ENCODE measurements at places on chromosomes 1 and 21.

DNA sequence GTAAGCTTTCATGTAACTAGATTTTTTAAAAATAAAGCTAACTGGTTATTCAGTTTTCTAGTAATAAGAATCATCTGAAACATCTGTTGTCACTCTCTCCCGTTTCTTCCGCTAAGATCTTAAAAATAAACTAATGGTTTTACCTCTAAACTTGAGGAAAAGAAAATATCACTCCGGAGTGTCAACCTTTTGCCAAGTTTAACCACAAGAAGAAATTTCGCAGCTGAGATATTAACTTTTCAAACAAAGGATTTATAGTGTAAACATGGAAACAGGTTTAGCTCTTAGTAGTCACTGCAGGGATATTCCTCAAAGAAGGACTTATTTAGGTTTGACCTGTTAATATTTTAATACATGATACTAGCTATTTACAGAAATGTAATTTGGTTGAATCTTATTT lies 954.9 kb downstream of the ADGRL2 start:
- no peak for DNase-seq

GRCh38 chr1:62800825-62801306 lies 16.9 kb downstream of the ATG4C start:
- no peak for DNase-seq

GRCh38 chr1:20324704-20325406 lies 34.2 kb downstream of the VWA5B1 start:
- DNase-seq: no peak

- no peak for DNase-seq
Observed at GRCh38 chr1:214187121-214187900, 93.6 kb upstream of the SMYD2 start.

DNA sequence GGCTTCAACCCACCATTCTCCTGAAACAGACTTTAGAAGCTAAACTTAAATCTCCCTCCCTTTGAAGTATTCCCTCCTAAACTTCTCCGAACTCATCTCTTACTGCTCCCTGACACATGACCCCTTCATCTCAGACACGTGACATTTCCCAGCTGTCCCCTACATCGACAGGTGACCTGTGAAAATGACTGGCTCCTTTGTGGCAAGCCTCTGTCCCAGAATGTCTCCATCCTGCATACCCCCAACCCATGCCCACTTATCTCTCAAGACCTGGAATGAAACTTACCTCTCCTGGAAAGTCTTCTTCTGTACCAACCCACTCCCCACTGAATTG lies 4.2 kb downstream of the FMOD start:
- DNase-seq: no peak

- no peak for DNase-seq
Observed at GRCh38 chr1:9269721-9270120, 23.0 kb upstream of the SPSB1 start.

DNA sequence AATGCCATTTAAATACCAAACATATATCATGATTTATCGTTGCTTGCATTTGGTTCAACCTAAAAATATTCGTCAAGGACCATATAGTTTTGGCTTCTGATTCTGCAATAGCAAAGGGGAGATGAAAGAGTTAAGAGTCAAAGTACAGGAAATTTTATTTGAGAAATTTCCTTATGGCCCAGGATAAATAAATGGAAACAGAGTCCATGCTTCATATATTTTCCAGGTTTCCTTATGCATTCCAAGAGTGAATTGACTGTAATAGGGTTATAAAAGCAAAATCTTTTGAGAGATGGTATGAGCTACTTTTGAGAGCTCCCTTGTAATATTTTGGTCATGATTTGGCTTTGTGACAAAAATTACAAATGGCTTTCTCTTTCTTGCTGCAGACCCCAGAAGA lies 140.1 kb downstream of the HMCN1 start:
- DNase-seq: no peak

DNA sequence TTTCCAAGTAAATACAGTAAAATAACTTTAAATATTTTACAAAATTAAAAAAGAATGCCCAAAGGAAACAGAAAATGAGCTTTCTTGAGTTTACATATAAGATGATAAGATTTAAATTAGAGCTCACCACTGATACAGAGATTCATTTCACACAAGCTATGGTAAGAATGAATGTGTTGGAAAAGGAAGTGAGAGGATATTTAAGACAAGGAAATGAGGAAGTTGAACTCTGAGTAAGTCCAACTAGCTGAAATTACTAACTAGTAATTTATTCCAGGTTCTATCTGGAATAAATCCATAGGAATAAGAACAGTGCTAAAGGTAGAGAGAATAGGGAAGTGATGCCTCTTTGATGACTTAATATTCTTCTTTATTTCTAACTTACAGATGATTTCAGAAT lies 42.4 kb downstream of the FNBP1L start:
- DNase-seq: no peak

DNA sequence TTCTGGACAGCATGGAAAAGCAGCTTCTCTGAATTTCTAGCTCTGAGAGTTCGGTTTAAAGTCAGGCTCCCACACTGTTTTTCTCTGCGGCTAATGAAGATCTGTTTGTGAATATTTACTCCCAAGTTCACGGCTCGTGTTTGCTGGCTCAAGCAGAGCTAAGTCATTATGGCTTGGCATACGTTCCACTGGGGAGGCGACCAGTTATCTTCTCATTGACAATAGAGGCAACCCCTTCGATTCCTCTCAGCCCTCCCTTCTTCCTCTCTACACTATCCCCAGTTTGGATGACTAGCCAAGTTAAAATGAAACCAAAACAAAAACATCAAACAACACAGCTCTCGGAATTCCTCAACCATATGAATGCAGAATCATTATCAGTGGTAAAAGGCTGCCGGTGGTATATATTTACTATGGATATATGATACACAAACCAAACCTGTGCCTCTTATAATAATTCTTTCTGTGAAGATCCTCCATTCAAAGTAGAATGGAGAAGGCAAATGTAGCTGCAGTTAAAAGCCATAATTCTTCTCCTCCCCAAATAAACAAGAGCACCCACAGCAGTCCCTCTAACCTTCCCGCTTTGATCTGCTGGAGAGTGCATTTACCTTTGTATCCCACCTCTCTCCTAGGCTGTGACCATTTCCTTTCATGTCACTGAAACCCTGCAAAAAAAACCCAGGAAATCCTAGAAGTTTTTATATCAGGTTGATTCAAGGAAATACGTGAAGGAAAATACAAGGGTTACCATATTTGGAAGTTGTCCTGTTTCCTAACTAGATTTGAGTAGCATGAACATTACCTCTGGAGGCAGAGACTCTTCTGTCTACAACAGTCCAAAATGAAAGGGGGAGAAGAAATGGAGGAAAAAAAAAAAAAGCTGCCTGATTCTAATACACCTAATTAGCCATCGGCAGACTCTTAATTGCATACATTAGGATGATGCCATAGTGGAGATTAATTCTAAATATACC lies 108.3 kb upstream of the USH2A start:
- DNase-seq: no peak

DNA sequence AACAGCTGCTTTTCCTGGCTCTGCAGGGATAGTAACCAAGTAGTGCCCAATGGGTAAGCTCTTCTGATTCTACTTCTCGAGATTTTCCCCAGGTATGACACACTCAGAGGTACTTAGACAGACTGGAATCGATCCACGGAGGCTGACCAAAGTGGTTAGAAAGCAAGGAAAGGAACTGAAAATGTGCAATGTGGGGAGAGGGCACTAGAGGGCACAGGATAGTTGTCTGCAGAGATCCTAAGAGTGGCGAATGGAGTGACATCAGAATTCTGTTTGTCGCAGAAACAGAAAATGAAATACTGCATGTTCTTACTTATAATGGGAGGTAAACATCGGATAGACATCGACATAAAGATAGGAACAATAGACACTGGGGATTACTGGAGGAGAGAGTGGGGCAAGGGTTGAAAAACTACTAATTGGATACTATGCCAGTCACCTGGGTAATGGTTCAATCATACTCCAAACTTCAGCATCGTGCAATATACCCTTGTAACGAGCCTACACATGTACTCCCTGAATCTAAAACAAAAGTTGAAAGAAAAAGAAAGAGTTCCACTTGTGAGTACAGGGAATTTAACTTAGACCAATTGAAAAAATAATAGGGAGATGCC lies 23.3 kb downstream of the CYP2J2 start:
- peak; percentile 30 for DNase-seq

DNA sequence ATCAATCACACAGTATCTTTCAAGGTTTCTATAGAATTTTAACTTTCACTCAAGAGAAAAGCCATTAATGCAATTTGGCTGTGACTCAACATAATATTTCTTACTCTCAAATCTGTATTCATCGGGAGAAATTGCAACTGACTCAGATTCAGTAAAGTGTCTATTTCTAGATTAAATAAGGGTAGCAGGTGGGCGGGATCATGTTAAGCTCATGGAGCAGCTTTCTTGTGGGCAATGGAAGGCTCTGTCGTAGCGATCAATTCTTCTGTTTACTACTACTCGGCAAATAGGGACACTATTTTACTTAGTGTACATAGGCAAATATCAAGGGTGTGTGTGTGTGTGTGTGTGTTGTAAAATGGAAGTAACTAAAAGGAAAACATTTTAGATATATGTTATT lies 423.6 kb upstream of the NEGR1 start:
- DNase-seq: no peak

DNA sequence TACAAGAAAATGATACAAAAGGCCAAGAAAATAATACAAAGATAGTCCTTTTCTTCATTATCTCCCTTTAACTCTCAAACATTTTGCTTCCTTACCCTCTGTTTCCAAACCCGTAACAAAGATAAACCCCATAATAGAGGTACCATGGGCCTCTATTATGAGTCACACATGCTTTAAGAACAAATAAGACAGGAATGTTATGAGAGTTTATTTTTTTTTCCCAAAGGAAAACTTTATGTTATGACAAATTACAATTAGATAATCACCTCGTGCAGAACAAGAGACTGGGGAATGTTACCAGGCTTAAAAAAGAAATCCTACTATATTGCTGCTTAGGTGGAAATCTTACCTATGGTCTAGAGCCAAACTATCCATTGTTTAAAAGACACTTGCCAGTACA lies 272.0 kb downstream of the BRINP3 start:
- no peak for DNase-seq

GRCh38 chr1:212290608-212291007 lies 5.4 kb downstream of the PPP2R5A start:
- DNase-seq: no peak

DNA sequence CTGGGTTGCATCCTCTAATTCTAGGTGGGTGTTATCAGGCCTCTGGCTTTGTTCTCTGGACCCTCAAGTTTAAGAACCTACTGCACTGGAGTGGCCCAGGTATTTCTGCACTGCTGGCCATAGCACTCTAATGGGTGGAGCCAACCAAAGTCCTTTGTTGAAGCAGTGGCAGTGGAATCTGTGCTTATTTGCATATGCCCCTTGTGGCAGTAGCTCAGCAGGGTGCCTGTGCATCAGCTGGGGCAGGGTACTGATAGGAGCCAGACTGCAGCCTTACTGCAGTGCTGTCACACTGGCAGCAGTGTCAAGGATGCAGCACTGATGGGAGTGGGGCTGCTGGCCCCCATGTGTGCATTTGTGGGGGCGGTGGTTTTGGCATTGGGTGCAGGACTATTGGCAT lies 660.6 kb downstream of the LRRIQ3 start:
- no peak for DNase-seq

- DNase-seq: no peak
Observed at GRCh38 chr21:27422435-27422834, 455.5 kb upstream of the ADAMTS5 start.

- DNase-seq: no peak
Observed at GRCh38 chr1:196501760-196502428, 106.3 kb downstream of the KCNT2 start.

DNA sequence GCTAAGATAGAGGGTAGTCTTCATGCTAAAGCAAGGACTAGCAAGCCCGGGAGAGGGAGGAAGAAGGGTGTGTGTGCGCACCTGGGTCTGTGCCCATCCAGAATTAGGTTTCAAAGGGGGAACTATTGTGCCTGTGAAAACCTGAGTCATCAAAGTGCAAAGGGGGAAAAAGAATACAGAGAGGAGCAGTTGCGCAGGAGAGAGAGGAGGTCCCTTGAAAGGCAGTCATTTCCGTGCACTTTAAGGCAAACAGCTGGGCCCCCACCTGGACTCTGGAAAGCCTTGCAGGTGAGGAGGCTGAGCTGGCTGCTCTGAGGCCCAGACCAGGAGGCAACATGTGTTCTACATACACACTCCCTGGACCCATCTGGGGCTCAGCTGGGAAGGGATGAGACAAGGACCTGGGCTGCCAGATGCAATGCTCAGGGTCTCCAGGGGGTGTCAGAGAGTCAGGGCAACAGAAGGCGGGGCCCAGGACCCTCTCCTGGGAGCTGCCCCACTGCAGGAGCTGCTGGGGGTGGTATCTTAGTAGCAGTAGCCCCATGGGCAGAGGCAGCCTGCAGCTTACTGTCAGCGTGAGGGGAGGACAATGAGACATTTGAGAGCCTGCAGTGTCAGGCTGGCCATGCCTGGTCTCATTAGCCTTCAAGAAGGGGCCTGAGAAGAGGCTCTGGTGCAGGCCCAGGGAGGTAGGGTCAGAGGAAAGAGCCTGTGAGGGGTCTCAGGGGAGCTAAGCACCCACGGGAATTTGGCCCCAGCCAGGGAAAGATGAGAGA lies 14.3 kb downstream of the PROK1 start:
- DNase-seq: no peak

DNA sequence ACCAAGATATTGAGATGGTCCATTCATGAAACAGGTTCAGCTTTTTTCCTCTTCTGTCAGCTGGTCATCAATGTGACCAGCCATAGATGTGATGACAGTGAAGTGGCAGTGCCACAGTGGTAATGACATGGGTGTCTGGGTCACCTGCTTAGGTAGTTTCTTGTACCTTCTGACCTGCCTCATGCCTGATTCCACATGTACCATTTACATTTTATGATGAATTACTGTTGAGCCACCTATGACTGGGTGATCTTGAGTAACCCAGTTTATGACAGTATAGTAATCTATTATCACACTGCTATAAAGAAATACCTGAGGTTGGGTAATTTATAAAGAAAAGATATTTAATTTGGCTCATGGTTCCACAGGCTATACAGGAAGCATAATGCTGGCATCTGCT lies 45.7 kb downstream of the RGSL1 start:
- DNase-seq: no peak

DNA sequence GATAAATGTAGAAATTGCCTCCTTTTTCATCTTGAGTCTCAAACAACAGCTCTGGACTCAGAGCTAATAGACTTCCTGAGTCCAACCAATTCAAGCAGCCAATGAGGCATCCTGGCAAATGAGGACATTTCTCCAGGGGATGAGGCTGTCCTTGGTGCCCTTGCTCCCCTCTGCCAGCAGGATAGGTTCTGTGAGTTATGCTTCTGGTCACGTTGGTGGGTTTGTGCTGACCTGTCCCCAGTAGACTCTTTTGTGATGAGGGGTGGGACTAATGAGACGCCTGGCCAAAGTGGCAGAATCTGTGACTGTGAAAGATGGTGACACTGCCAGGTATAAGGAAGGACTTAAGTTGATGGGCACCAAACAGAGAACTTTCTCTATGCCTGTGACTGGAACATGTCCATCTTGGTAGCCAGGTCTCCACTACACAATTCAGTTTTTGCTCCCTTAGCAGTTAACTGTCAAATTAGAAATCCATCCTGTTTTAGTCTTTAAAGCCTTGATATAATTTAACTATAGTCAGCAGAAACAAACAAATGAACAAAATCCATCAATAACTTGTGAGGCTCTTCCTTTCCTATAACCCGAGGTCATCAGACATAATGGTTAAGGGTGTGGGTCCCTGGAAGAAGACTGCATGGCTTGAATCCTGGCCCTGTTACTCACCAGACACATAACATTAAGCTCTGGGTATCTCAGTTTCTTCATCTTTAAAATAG lies 35.7 kb upstream of the THEM4 start:
- no peak for DNase-seq

- DNase-seq: no peak
Observed at GRCh38 chr1:111404588-111404987, 22.9 kb downstream of the OVGP1 start.
